Occipital lobe (tissue), 3 donors: ENCODE measurements at places on chromosomes 12 and 14. TPM values are rescaled to one million over a fixed set of nuclear protein-coding genes. Genes with fewer than 3 reads are reported as not detected.

GRCh38 chr12:13599176-13599575, 382.2 kb downstream of the GRIN2B start:
- DNase-seq, result no peak

- DNase-seq, result no peak
Measured at GRCh38 chr12:111046896-111047295, 126.5 kb upstream of the MYL2 start.

- no peak for DNase-seq
Measured at GRCh38 chr12:28463396-28463795, 273.1 kb downstream of the CCDC91 start.

DNA sequence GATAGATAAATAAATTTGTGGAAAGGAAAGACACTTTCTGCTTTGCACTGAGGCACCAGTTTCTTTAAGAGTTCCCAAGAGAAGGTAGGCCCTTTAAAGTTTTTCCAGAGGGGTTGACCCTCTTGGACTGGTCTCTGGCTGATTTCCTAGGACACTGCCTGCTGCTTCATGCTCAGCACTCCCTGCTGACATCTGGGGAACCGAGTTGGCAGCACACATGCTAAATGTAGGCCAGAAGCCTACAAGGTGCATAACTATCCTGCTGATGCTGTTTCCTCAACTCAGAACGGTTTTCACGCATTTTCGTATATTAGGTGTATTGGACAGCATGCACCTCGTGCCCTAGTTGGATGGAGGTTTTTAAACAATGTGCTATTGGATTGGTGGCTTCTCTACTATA, 887.2 kb upstream of the SEL1L start:
- DNase-seq, result no peak

DNA sequence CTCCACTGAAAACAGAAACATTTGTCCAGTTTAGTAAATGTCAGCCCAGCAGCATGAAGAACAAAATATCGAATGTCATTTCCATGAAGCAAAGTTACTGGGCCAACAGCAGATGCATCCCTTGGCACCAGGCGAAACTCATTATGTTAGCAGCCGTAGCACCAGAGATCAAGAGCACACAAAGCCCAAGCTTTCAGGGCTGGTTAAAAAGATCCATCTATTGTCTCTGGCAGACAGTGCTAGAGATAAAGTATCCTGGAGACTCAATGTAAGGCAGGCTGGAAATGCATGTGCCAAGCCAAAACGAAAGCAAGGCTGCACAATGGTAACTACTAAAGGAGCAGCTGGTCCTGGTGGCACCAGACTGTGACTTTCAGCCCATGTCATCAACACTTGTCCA, 120.3 kb upstream of the PLEKHG7 start:
- DNase-seq, result no peak

DNA sequence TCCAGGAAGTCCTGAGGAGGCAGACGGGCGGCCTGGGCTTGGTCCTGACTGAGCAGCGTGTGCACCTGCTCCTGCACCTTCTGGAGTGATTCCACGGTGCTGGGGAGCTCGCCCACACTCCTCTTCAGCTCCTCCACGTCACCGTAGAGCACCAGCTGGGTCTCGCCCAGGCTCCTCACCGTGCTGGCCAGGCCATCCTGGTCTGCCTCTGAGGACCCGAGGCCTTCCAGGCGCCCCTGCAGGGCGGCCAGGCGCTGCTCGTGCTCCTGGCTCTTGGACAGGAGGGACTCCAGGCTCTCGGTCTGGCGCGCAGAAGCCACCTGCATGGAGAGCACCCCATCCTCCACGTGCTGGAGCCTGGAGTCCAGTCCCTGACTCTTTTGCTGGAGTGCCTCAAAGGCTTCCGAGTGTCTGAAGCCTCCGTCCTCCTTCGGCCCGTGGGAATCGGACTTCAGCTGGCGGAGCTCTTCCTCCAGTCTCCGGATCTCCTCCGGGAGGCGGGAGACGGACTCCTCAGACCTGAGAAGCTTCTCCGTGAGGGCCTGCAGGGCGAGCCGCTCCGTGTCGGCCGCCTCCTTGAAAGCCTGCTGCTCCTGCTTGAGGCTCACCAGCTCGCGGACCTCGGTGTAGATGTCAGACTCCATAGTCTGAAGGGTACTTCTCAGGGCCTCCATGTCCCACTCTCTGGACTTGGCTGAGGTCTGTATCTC, 8.4 kb downstream of the CKAP4 start:
- no peak for DNase-seq

GRCh38 chr12:54082397-54082892, 28.8 kb downstream of the HOXC4 start:
- no peak for DNase-seq

GRCh38 chr12:24815114-24815423, 133.8 kb downstream of the BCAT1 start:
- DNase-seq, result no peak

DNA sequence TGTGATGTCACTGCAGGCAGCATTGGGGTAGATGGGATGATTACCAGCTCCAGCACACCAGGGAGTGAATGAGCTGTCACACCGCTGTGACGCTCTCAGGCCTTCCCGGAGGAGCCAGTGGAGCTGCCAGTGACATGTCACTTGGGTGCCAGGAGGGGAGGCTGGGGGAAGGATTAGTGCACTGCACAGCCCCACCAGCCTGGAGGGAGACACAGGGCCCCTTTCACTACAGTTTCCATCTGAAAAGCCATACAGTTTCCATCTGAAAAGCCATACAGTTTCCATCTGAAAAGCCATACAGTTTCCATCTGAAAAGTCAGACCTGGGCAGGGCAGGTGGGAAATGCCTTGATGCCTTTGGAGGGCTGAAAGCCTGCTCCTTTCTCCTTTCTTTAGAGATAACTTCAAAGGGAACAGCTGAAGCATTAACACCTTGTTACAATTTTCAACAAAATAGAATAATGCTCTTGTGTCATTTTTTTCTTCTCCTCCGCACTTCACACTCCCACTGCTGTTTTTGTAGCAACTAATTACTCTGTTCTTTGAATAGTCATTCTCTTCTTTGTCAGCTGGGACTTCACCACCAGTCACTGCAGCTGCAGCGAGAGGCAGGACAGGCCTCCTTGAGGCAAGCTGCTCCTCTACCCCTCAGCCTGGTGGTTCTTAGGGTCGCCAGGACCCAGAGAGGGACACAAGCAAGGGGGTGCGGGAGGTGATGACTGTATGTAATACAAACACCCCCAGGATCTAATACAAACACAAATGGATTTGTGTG, 256.9 kb upstream of the RGS6 start:
- no peak for DNase-seq

- DNase-seq, result no peak
Measured at GRCh38 chr12:65818454-65819382, 5.6 kb upstream of the HMGA2 start.

Gene RTL1
- total RNA-seq, result not detected

Gene CEBPE
- total RNA-seq, result 0.31 TPM

Gene INHBE
- total RNA-seq, result not detected

Gene C12orf50
- not detected for total RNA-seq
